Colonic mucosa (tissue), 4 donors: ENCODE measurements at places on chromosomes 13 and 19.
A peak's percentile ranks its signal among the peaks of the same experiment; 100 is the strongest.

- DNase-seq, result peak; percentile 23
Measured at GRCh38 chr13:76019421-76020044, 383.4 kb downstream of the LMO7 start.

DNA sequence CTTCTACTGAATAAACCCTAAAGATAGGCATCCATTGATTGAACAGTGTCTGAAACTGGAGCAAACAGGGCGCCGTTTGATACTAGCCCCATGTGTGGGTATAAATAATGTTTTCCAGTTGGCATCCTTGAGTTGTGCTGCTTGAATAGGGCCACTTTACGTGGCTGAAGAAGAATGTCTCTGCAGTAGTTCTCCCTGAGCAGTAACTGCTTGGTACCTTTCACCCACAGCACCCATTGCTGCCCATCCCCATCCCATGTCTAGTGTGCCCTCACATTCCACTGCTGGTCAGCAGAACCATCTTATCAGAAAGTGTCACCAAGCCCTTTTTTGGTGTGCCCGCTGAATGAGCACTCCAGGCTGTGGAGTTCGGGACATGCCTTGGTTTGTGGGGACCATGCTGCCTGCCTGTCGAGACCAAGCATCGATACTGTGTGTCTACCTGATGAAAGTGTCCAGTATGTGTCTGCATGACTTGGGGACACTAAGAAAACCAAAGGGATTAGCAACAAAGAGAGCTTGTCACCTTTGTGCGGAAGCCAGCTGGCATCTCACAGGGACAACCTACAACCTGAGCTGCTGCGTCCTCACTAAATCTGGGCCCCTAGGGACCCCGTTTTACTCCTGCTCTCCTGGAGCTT, 162.0 kb downstream of the TM9SF2 start:
- DNase-seq, result no peak

- no peak for DNase-seq
Measured at GRCh38 chr13:27728271-27728670, 64.0 kb upstream of the GSX1 start.

- no peak for DNase-seq
Measured at GRCh38 chr13:75776550-75776949, 140.4 kb downstream of the LMO7 start.

- DNase-seq, result no peak
Measured at GRCh38 chr13:95921485-95921884, 131.7 kb downstream of the UGGT2 start.

GRCh38 chr13:87837946-87838345, 166.8 kb downstream of the SLITRK5 start:
- no peak for DNase-seq

GRCh38 chr13:27000686-27001085, 170.9 kb downstream of the USP12 start:
- no peak for DNase-seq
